ENCODE measurements at places on chromosomes 7 and 10.

DNA sequence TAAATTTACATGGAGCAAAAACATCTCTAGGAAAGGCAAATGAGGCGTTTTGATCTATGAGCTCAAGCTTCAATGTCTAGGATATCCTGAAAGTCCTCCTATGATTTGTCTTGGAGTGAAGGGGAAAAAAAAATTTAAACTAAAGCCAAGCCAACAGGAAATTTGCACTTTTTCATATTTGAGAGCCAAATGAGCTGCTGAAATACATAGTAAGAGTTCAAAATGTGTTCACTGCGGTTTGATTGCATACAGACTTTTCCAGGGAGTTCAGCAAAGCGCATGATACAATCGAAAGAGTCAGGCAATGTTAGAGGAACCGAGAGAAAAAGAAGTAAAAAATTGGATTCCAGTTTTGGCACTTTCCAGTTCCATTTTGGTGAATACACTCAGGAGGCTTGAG is 633.4 kb upstream of the MGMT start:
- no peak for DNase-seq

- DNase-seq: no peak
Measured at GRCh38 chr7:24409431-24410024, 125.5 kb downstream of the NPY start.

DNA sequence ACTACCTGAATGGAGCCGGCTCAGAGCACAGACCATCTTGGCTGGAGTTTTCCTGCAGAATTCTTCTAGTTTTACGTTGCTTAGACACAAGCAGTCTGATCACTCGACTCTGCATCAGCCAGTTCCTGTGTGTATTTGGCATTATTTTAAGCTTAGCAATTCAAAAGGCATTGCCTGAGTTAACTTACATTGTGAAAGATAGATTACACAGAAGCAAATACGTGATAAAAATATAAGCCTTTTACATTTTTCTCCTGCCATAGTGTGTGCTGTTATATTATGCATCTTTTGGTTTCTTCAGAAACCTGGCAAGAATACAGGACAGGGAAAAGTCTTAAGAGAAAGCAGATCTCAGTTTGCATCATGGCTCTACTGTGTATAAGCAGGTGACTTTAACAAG is 98.1 kb downstream of the LRRC4 start:
- DNase-seq: no peak

DNA sequence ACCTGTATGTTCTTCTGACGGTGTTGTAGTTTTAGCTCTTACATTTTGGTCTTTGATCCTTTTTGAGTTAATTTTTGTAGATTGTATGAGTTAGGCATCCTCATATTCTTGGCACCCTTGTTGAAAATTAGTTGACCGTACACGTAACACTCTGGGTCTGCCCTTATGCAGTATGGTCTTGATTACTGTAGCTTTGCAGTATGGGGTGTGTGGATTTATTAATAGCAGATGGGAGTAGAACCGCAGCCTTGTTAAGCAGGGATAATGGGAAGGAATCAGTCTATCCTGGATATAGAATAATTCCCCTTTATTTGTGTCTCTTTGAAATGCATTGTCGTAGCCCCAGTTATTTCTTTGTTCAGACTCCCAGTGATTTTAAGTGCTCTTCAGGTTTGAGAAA is 95.5 kb downstream of the UBE3C start:
- no peak for DNase-seq
